ENCODE measurements at places on chromosomes 6 and 20. TPM values are rescaled to one million over a fixed set of nuclear protein-coding genes. Genes with fewer than 3 reads are reported as not detected.

DNA sequence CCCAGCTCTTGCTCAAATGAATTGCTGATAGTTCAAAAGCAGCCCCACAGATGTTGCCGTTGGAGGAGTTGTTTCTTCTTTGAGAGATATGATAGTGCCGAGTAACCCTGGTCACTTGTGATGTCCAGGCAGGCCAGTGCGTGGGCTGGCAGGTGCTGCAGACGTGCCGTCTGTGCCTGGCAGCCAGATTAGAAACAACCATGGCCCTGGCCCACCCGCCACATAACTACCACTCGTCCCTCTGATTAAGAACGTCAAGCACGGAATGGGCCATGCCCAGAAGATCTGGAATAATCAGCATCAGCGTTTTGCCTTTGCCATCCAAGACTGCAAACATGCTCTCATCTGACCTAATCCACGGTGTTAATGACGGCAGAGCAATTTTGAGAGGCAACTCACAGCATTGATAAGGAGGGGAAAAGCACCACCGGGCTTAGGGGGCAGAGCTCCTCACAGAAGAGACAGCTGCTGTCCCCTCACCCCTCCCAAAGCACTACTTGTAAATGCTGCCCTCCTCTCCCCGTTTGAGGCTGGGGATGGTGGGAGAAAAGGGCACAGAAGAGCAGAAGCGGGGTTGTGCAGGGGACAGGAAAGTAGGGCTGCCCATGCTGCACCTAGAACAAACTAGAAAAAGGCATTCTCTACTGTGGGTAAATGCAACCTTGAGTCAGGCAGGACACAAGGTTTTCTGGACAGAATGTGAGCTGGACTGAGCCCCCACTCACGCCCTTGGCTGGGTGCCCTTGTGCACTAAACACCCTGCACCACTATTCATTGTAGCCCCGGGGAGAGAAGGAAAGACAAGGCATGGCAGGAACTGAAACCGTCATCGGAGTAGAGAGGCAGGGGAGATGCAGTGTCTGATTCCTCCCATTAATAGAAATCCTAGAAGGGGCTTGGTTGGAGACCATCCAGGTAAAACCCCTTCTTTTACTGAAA is 5.3 kb upstream of the CPNE5 start:
- no peaks in the 10 kb centered on the region for H3K27me3 ChIP-seq
- no peak for DNase-seq
- no peak overlapping the region for H3K4me3 ChIP-seq
- H3K4me1 ChIP-seq, result no peaks in the 10 kb centered on the region

- no peak overlapping the region for H3K4me3 ChIP-seq
- no peak for DNase-seq
- no peaks in the 10 kb centered on the region for H3K4me1 ChIP-seq
- H3K36me3 ChIP-seq, result no peaks in the 10 kb centered on the region
- H3K27ac ChIP-seq, result no peak overlapping the region
- no peaks in the 10 kb centered on the region for H3K27me3 ChIP-seq
Observed at GRCh38 chr6:7978736-7979135, 68.1 kb upstream of the TXNDC5 start.

COL21A1 gene
- total RNA-seq, result 51.6 TPM

GRCh38 chr6:89198235-89198634 is 18.9 kb downstream of the GABRR1 start:
- H3K4me1 ChIP-seq, result no peaks in the 10 kb centered on the region
- H3K36me3 ChIP-seq, result no peaks in the 10 kb centered on the region
- H3K4me3 ChIP-seq, result no peak overlapping the region
- DNase-seq, result peak; percentile 50
- H3K27ac ChIP-seq, result no peak overlapping the region
- H3K27me3 ChIP-seq, result no peaks in the 10 kb centered on the region

Measured in A673 (cell line).